Fibroblast of mammary gland (primary cell): ENCODE measurements at places on chromosomes 3 and 15.

DNA sequence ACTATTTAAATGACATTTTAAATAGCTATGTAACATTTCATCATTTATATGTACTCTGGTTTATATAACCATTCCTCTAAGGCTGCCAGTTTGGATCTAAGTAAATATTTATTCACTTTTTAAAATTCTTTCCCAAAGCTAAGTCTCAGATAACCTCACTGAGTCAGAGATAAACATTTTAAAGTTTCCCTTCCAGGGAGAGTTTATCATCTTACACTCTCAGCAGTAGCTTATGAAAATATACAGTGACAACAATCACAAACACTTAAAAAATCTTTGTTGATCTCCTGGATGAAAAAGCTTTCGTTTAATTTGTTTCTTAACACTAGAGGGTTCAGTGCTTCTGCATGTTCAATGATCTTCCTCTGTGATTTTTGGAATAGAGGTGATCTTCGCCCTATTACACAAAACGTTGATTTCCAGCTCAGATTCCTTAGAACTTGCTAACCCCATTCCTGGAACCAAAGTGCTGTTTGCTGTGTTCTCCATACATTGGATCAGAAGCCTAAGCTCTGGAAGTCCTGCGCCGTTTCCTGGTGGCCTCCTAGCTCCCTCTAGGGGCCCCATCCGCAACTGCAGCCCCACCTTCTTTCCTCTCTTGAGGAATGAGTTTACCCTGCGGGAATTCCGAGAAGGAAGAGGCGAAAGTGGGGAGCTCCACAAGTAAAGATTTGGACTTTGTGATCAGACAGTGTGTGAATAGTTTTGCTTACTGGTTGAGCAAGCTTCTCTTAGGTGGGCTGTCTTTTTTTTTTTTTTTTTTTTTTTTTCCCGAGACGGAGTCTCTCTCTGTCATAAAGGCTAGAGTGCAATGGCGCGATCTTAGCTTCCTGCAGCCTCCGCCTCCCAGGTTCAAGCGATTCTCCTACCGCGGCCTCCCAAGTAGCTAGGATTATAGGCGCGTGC, 29.3 kb upstream of the SACM1L start:
- DNase-seq = peak; percentile 84

- DNase-seq = peak; percentile 71
Measured at GRCh38 chr3:9947025-9947995, 4.9 kb downstream of the PRRT3 start.

GRCh38 chr3:48561045-48561736, 2.4 kb downstream of the UCN2 start:
- peak; percentile 66 for DNase-seq

DNA sequence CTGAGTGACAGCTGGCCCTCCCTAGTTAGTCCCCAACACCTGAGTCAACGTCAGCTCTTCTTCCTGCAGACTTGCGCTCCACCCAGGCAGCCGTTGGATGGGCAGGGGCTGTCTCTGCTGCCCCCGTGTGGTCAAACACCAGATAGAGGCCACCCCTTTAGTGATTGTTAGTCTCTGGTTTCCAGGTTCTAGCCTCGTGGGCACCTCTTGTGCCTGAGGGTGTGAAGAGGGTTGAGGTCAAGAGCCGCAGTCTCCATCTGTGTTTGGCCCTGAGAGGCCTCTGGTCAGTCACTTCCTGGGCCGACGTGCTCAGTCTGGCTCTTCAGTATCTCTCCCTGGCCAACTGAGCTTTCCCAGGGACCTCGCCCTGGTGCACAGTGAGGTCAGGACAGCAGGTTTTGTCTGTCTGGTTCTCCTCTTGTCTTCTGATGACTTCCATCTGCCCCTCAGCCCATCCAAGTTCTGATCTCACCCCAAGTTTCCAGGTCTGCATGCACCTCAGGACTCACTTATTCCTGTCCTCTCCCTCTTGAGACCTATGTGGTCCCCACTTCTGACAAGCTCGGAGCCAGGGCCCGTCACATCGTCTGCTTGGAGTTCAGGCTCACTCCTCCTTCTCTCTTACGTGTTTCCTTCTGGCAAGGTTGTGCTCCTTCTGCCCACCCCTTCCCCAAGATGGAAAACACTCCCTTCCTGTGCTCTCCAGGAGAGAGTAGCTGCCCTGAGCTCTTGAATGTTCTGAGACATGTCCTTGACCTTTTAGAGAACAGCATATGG, 20.9 kb downstream of the CD276 start:
- peak; percentile 49 for DNase-seq

DNA sequence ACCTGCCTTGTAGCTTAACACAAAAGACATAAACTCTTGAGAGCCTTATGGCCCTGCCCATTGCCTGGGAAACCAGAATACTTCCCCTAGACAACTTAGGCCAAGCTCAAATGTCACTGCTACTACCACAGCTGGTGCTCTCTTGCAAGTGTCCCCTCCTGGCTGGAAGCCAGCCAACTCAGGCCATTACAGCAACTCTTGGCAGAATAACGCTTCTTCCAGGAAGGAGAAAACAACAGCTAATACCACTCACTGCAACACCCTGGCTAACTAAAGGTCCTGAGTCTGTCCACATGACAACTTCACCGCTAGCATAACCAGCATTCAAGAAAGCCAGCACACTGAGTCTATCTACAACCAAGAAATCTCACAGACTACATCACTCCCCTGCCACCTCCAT, 5.1 kb upstream of the B4GALT4 start:
- no peak for DNase-seq

GRCh38 chr15:69515926-69516325, 63.3 kb downstream of the RPLP1 start:
- DNase-seq = no peak

DNA sequence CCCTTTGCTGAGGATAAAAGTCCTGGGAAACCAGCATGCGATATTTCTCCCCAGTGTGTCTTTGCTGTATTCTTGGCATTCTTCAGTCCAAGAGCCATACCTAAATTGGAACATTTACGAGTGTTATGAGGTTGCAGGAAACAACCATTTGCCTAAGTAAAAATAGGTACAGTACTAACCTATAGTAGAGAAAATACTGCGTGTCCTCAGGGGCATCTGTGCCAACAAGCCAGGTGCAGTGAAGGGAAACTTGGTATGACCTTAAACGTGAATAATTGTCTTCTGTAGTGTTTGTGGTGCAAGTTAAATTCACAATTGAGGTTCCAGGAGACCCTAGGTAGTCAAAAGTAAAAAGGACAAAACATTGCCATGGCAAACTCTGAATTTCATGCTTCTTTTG, 12.2 kb downstream of the IL5RA start:
- no peak for DNase-seq

DNA sequence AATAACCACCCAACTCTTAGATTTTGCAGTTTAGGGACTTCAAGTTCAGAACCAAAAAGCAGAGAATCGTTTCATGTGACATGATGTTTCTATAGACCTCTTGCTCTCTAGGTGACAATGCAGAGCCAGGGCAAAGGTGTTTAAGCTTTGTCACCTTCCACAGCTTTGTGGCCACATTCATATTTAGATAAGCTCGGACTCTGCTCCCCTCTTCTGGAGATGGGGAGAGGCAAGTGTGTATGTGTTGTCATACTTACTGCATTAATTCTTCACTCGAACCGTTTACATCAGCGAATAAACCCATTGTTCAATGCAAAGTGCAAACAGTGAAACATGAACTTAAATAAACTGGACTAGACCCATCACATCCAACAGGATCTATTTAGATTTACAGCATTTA, 33.2 kb downstream of the ST3GAL6 start:
- DNase-seq = no peak

- DNase-seq = peak; percentile 7
Measured at GRCh38 chr15:62241135-62241770, 76.2 kb upstream of the C2CD4B start.

DNA sequence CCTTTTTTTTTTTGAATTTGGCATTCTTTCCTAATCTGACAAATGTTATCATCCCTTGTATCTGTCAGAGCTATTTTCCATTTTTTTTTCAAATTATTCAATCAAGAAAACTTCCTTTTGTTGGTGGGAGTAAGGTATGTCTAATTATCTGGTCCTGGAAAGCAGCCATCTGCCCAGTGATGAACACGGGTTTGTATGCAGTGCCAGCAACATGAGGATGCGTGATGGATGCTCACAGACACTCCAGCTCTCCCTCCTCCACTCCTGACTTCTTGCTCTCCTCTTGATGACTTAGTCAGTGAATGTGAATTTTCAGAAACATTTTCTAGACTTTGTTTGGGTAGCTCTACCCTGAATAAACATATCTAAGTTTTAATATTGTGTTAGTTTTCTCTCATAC, 79.2 kb downstream of the IL1RAP start:
- DNase-seq = no peak

DNA sequence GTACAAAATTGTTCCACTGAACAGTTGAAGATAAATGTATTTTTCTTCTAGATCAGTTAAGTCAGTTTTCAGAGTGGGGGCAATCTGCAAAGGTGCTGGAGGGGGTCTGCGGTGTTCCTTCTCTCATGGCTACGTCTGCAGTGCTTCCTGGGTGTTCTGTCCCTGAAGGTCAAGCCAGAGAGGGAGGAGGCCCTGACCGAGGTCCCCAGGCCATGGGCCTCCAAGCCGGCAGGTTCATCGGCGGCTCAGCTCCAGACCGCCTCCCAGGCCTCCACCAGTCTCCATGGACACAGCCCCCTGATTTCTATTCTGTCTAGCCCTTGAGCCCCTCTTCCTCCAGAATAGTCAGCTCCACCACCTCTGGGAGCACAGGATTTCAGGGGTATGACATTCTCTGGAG, 28.5 kb upstream of the TSEN2 start:
- no peak for DNase-seq

- peak; percentile 23 for DNase-seq
Measured at GRCh38 chr3:59185591-59186369, 136.0 kb upstream of the CFAP20DC start.

- no peak for DNase-seq
Measured at GRCh38 chr3:40170395-40170794, 139.1 kb upstream of the EIF1B start.

DNA sequence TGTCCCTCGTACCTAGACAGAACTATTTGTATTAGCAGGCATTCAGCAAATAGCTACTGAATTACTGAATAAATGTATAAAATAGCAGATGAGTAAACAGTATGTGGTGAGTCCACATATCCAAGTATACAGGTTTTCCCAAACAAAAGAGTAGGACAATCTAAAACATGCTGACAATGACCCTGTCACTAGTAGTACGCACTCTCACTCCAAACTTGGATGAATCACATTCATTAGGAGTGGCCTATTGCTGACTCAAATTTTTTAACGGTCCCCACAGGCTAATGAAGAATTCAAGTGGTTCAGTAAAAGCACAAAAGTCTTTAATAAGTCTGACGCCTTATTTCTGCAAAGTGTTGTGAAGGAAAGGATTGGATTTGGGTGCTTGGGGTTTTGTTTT, 449.3 kb upstream of the THBS1 start:
- peak; percentile 86 for DNase-seq

DNA sequence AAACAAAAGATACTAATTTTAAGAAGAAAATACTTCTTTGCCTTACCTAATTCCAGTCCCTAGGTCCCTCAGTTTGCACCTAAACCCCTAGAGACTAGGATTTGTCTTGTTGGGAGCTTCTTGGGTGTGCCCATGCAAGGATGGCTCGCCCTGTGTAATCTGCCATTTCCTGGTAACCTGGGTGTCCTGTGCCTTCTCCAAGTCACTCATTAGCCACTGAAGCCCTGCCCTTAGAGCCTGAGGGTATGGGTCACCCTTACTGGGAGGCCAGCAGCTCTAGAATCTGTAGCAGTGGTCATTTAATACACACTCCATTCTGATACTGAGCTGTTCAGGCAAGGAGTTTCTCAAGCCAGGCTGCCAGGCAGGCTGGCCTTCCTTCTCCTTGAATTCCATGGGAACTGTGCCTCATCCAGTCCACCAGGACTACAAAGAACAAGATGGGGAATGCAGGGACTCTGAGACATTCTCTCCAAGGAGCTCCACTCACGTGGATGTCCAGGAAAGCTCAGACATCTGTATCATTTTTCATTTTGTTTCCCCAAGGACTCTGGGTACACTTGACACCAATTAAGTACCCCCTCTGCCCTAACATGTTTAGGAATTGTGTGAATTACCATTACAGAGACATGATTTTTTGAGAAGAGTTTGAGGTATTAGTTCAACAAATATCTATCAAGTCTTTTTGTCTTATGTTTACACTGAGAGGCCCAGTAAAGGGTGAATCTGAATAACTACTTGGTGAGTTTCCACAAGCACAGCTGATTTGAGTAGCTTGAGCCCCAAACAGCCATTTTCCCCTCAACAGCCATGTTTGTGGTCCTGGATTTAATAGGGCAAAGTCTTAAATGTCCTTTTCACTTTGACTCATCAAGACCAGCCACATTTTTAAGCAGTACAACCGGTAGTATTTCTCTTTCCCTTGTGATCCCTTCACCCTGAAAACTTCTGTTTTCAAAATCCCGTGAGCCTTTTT, 52.6 kb downstream of the ARNT2 start:
- DNase-seq = peak; percentile 28

DNA sequence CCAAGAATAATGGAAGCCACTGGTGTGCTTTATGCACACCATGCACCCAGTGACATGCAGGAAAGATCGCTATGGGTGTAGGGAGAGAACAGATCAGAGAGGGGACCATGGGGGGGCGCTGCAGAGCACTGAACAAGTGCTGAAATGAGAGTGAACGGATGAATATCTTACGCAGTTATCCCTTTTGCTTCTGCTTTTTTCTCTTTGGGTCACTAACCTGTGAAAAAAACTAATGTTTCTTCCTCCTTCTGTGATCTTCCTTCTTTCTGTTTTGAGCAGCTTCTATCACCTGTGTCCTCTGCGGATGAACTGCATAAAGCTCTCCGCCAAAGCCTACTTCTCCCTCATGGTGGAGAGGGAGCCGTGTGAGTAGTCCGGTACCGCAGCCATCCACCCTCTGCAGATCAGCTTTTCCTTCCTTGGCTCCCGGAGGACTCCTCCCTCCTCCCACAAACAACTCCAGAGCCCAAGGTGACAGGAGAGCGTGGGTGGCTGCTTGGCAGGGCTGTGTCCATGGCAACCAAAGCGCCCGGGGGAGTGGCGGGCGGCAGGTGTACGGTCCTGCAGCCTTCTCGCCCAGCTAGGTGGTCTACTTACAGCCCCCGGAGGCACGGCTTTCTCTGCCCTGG, 106.2 kb downstream of the DGKG start:
- DNase-seq = no peak

DNA sequence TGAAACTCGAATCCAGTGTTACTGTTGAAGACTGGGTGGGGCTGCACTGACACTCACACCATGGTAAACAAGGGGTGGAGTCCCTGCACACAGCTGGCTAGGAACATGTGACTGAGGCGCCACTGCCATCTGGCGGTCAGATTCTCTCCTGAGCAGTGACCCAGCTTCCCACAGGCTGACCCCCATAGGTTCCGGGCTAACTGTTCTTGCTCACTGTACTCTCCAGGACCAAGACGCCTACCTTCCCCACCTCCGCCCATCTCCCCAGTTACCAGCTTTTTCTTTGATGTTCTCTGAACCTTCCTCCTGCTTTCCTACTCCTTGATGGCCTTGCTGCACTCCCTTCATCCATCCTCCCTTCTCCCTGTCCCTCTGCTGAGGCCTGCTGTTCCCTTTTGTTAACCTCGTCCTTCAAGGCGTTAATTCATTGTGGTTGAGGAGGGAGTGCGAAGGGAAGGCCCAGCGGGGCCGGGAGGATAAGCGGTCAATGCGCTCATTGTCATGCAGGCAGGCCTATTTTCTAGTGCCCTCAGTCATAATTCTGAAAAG, 115.2 kb downstream of the ATP8B4 start:
- DNase-seq = peak; percentile 93
